ENCODE measurements at places on chromosomes 1 and 21.

- no peak for DNase-seq
These were observed 14.5 kb upstream of the COG2 start for GRCh38 chr1:230627767-230628166.

- DNase-seq = no peak
These were observed 45.9 kb upstream of the ATP2B4 start for GRCh38 chr1:203580733-203581132.

- DNase-seq = no peak
These were observed 32.2 kb upstream of the IL20 start for GRCh38 chr1:206833106-206833680.

DNA sequence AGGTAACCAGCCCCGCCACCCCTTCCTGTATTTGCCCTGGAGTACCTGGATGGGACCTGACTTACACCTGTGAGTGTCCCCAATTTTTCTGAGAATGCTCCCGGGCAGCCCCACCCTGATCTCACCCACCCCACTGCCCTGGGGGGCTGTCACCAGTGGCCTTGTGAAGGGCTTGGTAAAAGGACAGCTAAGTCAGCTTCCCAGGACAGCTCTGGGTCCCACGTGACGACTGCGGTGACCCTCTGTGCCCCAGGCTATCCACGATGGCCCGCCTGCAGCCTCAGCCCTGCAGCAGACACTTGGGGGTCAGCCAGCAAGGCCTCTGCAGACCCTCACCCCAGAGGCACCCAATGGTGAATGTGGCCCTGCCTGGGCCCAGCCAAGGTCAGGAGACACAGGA lies 5.6 kb downstream of the SRM start:
- no peak for DNase-seq

- DNase-seq = peak; percentile 18
These were observed 101.6 kb downstream of the ZMYM4 start for GRCh38 chr1:35369922-35370671.

- no peak for DNase-seq
These were observed 84.3 kb downstream of the PTPN14 start for GRCh38 chr1:214467078-214467585.

DNA sequence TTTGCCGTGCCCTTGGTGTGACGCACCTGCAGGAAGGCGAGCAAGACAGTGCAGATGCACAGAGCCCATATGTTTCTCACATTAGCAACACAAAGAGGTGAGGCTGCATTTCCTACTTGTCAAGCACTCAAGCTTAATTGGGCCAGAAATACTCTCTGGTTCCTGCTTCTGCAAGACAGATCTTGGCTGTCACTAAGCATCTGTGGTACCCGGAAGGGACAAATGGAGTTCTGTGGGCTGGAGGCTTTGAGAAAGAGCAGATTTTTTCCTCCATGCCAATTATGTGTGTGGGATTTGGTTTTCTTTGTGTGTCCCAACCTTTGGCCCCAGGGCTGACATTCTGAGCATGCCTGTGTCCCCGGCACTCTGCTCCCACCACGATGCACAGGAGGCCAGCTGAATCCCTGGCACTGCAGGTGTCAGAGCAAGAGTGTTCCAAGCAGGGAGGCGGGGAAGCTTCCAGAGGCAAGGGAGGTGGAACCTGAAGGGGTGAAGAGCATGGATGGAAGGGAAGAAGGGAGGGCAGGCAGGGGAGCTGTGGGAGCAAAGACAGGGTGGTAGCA lies 52.0 kb upstream of the STUM start:
- DNase-seq = peak; percentile 89

DNA sequence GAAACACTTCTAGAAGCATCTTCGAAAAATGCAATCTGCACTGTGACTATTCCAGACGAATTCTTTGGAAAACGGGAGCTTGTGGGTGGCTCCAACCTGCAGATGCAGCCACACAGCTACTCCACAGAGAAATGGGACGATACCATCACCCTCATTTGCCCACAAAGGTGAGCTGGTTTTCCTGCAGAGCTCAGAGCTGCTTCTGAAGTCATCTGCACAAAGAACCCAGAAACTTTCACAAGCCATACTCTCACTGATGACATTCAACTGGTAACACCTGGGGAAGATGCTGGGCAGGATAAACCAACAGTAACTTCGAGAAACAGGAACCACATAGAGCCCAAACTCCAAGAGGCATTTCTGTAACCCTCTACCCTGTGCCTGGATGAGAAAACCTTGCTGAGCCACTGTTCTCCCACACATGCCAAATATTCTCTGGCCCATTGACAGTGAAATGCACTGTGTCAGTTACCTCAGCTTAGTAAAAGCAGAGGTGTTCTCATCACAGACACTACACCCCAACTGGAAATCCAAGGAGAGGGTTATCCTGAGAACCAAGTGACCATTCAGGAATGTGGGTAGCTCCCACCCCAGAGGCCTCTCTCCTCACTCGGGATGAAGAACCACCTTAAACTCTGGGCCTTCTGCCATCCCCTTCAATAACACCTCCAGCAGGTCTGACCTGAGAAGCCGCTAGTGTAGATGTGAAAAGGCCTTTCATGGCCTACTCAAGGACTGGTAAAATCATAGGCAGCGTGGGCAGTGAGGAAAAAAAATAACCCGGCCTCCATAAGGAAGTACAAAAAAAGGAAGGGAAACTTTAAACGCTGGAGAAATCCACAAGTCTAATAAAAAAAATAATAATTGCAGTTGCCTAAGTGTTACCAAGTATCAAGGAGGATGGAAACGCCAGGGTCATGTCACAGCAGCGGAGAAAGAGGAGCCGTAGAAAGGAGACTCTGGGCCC lies 56.7 kb downstream of the HSF2BP start:
- DNase-seq = no peak

DNA sequence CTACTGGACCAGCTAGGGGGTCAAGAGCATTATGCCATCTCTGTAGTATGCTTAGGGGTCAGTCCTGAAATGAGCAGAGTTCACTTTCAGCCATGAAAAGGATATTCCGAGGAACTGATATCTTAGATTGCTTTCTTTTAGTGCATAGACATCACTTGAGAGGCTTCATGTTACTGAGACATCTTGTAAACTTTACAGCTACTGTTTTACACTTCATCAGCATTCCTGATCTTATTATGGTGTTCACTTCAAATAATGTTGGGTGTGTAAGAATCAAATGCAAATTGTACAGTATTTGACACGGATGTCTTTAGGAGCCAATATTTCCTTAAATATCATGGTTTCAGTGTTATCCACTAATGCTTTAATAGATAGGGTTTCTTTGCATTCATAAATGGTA lies 22.4 kb upstream of the CLDN14 start:
- DNase-seq = no peak

- no peak for DNase-seq
These were observed 16.1 kb downstream of the UBIAD1 start for GRCh38 chr1:11289064-11289463.

DNA sequence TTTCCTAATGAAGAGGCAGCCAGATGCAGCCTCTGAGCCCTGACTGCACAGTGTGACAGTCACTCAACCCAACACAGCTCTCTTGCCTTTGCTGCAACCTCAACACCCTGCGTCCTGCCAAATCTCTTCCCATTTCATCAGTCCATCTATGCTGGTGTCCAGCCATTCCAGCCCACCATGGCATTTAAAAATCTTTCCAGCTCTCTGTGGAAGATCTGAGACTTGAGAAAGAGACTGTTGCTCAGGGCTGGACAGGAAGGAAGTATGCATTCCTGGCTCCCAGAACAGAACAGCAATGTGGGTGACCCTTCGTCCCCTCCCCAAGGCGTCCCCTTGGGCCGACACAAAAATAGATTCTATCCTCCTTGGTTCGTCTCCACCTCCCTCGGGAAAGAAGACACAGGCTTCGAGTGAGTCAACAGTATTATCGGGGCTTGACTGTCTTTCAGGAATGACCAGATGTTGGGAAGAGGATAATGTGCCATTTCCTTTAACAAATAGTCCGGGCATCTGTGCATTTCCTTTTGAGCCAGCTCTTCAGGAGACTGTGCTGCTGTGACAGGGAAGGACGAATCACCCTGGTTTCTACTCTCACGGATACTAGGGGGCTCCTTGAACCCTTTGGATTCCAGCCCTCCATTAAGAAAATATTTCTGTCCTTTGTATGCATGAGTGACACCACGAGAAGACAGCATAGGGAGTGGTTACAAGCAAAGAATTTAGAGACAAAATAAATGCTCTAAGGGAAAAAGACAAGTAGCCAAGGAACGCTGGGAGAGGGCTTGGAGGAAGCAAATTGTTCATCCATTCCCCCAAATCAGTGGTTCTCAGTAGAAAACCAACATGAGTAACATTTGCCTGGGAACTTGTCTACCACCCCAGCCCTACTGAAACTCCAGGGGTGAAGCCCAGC lies 111.4 kb upstream of the CDC42BPA start:
- no peak for DNase-seq

- no peak for DNase-seq
These were observed 118.5 kb downstream of the ESRRG start for GRCh38 chr1:216604771-216605170.

- DNase-seq = no peak
These were observed 230.4 kb upstream of the TMEM51 start for GRCh38 chr1:14922942-14923726.

DNA sequence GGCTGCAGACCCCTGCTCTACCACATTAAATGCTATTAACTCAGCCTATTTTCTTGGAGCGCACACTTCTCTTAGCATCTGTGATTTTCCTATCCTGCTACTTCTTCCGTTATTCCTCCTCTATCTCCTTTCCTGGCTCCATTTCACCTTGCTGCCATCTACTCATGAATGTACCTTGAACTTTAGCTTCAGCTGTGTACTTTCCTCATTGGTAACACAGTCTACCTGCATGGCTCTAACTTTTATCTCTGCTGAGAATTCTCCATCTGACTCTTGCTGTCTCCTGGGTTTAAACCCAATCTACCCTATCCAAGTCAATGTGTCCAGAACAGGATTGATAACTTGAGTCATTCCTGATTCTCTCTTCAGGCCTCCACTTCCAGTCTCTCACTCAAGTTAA lies 67.6 kb upstream of the MCOLN3 start:
- no peak for DNase-seq

DNA sequence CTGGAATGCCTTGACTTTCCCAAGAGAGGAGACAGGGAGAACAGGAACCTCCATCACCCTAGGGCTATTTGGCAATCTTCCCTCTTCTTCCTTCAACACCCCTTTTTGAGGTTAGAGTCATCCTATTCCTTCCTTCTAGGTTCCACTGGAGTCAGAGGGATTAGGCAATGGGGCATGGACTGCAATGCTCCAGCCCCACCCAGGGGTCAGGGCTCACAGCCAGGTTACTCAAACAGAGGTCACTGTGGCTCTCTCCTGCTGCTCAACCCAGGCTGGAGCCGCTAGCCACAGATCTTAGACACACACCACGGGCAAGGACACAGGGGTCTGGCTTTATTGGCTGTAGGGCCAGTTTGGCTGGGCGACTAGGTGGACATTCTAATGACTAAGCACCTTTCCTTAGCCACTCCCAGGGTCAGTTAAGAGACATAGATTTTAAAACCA lies 145.5 kb upstream of the NRIP1 start:
- DNase-seq = peak; percentile 91

DNA sequence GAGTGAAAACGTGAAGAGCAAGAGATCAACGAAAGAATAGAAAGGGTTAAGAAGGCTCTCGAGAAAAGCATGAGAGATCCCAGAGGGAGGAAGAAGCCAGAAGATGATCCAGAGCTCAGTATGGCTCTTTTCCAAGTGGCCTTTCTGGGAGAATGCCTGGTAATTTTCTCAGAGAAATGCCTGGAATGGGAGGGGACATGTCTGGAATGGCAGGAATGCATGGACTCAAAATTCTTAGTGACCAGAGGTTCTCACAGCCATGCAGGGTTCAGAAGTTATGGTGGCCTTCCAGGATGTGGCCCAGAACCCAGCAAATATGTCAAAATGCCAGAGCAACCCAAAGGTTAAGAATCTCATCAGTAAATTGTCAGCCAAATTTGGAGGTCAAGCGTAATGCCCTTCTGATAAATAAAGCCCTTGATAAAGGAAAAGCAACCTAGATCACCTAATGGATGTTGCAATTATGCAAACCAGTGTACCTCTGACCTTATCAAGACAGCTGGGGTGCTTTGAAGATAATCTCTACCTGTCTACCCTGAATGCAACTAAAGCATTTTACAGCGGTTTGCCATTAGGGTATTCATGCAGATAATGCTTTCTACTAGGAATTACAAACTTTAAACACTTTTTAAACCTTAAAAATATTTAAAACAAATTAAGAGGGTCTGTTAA lies 53.1 kb downstream of the NBPF6 start:
- peak; percentile 81 for DNase-seq

GRCh38 chr1:30373471-30374399 lies 349.6 kb downstream of the MATN1 start:
- no peak for DNase-seq

DNA sequence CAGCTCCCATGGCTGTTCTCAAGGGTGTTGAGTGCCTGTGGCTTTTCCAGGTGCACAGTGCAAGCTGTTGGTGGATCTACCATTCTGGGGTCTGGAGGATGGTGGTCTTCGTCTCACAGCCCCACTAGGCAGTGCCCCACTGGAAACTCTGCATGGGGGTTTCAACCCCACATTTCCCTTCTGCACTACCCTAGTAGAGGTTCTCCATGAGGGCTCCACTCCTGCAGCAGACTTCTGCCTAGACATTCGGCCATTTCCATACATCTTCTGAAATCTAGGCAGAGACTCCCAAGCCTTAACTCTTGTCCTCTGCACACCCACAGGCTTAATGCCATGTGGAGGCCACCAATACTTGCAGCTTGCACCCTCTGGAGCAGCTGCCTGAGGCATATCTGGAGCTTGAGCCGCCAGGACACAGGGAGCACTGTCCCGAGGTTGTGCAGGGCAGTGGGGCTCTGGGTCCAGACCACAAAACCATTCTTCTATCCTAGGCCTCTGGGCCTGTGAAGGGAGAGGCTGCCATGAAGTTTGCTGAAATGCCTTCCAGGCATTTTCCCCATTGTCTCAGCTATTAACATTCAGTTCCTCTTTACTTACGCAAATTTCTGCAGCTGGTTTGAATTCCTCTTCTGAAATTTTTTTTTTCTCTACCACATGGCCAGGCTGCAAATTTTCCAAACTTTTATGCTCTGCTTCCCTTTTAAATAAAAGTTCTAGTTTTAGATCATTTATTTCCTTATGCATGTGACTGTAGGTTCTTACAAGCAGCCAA lies 8.8 kb upstream of the CAPN8 start:
- peak; percentile 25 for DNase-seq

DNA sequence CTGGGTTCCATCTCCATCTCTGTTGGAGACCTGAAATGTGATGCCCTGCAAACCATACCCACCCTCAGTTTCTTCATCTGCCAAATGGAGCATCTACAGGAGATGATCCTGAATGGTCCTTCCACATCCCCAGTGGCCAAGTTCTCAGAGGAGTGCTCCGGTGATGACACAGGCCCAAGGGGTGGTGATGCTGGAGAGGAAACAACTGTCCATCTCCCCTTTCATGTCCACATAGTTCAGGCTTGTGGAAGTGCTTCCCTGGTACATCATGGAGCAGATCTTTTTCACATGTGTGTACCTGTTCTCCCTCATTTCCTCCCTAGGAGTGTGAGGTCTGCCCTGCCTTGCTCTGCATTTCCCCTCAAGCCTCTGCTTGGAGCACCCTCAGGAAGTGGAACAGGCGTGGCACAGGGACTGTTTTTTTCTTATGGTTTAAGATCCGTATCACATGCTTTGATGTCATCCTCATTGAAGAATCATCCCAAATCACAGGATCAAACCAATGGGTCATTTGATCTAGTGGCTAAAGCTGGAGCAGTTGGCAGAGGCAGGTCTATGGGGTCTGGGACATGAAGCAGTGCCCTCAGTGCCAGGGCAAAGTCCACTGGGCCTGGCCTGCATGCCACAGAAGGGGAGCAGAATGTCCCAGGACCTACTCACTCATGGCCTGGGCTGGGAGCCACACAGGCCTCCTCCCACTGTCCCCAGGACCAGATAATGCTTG lies 8.2 kb upstream of the TRIM63 start:
- DNase-seq = no peak

Measured in ELF-1 (cell line).